ENCODE measurements at places on chromosomes 4 and X.

- no peak for DNase-seq
These were observed 184.3 kb downstream of the NAA11 start for GRCh38 chr4:79141530-79141929.

- no peak for DNase-seq
These were observed 590.7 kb upstream of the PITX2 start for GRCh38 chr4:111213531-111213930.

DNA sequence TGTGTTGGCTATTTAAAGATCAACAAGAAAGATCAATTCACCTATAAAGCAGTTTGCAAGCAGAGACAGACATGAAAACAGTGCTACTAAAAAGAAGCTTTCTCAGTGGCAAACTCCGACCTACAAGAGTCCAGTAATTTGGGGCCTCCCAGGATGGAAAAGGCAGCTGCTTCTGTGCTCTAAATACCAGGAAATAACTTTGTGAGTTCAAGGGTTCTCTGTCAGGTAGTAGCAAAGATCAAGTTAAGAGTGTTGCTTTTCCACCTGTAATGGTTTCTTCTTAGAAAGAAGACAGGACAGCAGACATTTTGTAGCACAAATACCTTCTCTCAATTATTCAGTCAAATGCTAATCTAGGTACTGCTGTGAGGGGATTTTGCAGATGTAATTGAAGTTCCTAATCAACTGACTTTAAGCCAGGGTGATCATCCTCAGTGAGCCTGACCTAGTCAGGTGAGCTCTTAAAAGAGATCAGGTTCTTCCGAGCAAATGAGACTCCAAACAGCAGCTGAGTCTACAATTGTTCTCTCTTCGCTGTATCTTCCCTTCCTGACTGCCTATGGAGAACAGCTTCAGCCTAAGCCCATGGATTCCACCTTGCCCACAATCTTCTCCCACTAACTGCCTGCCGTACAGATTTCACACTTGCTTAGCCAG, 13.5 kb downstream of the ANKRD17 start:
- DNase-seq = no peak

- DNase-seq = no peak
These were observed 39.8 kb upstream of the S100G start for GRCh38 chrX:16610121-16610621.

GRCh38 chrX:57641338-57641737, 38.7 kb downstream of the NLRP2B start:
- no peak for DNase-seq

DNA sequence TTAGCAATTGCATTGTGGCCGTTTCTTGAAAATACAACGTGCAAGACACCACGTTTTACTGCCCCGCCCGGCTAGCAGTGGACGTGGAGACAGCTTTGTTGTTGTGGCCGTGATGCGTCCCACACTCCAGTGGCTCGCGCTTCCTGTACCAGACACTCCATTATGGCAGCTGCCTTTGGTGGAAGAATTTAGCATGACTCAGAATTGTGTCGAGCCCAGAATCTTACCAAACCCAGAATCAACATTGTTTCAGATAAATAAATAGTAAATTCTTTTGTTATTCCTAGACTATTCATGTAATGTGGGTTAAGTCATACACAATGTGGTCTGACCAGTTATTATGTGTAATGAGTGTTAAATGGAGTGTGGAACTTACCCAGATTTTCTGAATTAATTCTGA, 25.3 kb upstream of the S100P start:
- DNase-seq = no peak

- no peak for DNase-seq
These were observed at the start of gene DGKK for GRCh38 chrX:50470103-50471031. Gene DGKK (minus strand): TSS chrX:50470825. CDS start chrX:50470678, 147 bp downstream.

DNA sequence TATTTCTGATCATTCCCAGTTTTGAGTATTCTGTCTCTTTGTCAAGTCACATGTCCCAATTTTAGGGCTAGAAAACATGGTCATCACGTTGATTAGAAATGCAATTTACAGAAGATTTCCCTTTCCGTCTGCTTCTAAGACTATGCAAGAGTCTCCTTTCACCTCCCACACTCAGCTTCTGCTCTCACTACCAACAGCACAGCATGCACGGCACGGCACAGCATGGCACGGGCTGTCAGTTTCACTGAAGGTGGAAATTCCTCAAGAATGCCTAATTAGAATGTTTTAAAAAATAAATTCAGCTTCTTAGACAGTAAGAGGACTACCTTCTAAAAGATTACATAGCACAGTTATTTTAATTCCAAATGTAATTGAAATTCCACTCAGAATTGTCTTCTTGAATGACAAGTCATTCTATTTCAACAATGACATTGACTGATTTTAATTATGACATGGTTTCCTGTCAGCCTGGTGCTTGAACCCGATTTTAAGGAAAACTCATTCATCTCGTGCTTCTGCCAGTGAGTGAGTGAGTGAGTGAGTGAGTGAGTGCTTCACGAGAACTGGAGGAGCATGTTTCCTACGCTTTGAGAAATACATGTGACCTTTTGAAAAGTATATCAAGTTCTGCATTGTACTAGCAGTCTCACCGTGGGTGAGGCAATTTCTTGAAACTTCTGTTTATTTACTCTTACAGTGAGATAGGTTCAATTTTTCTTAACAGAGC, 124.8 kb upstream of the SORBS2 start:
- DNase-seq = no peak

- no peak for DNase-seq
These were observed 514.9 kb upstream of the LCORL start for GRCh38 chr4:18536428-18536827.

- DNase-seq = no peak
These were observed 3.5 kb downstream of the SLIT2 start for GRCh38 chr4:20255251-20255586.

- no peak for DNase-seq
These were observed 11.0 kb upstream of the VSIG1 start for GRCh38 chrX:108033890-108034289.

DNA sequence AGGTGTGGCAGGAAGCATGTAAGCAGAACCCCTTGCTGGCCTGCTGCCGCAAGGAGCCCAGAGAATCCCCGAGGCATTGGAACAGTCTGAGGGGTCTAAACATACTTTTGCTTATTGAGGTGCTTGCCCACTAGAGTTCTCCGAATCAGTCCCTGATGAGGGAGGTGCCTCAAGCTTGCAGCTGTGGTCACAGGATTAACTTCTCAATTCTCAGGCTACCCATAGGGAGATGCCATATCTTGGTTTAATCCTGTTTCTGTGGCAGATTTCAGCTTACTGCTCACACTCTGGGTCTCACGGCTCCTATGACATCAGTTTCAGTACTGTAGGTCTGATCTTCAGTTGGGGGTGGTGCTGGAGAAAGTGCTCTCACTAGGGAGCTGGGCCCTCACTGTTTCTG, 39.9 kb downstream of the CCNG2 start:
- no peak for DNase-seq

DNA sequence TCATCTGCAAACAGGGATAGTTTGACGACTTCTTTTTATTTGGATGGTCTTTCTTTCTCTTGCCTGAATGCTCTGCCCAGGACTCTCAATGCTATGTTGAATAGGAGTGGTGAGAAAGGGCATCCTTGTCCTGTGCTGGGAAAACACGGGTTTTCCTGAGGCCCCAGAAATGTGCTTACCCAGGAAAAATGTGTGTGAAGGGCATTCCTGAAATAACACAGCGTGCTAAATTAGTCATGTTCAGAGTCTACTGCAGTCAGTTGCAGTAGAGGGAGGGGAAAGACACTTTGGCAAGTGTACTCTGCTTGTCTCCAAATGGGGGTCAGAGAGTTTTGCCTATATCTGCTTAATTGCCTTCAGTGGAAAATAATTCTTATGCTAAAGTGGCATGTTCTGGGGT, 153.9 kb downstream of the CCNG2 start:
- no peak for DNase-seq

DNA sequence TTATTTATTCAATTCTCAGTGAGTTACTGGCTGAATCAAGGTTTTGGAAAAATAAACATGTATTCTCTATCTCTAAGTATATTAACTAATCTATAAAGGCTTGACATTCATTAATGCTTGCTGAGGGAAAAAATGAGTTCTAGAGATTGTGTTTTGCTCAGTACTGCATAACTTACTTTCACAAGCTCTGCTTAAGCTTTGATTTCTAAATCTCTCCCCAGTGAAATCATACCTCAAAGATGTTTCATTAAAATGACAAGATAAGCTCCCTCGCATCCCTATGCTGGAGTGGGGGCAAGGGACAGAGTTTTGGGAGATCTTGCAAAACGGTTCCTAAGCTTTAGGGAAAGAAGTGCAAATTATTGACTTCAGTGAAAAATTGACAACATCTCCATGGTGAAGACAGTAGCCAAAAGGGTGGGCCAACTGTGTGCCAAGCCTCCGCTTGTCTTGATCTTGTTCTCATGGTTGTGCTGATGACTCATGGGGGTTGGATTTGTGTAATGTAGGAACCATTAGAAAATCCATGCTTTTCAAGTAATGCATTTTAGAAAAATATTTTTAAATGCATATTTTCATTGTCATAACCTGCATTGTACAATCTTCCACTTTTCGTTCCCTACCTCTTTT, 521.4 kb downstream of the RPA4 start:
- no peak for DNase-seq

Measured in left ventricle myocardium superior (tissue), 1 donor.